ENCODE measurements at places on chromosomes 1 and 21. TPM values are rescaled to one million over a fixed set of nuclear protein-coding genes. Genes with fewer than 3 reads are reported as not detected.

Gene OR2L3
- not detected for total RNA-seq

Gene LENEP
- 0.66 TPM for total RNA-seq

Gene GPA33
- 0.20 TPM for total RNA-seq

Gene OR10J1
- total RNA-seq, result not detected

Gene ASTN1
- total RNA-seq, result not detected

Gene GALE
- 53.2 TPM for total RNA-seq

Gene CD1E
- not detected for total RNA-seq

Gene EPHA2
- total RNA-seq, result 0.16 TPM

Gene TNFRSF4
- total RNA-seq, result 166 TPM

Gene UMODL1
- 0.09 TPM for total RNA-seq

Gene HES3
- total RNA-seq, result not detected

- DNase-seq, result no peak
These were observed 78.3 kb downstream of the EIF4G3 start for GRCh38 chr1:21098186-21098915.

DNA sequence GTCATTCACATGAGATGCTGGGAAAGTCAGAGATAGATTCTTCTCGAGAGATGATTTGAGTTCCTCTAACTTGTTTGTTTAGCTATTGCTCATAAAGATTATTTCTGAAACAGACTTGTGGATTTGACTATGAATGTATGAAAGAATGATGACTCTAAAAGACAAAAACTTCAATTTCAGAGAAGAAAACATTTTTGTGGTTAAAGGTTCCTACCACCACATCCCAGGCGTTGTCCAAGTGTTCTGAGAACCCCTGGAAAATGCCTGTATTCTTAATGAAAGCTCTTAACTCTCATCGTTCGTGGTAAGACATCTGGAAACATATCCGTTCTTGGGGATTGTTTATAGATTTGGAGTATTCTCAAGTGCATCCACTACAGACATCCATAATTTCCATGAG lies 228.7 kb downstream of the BARHL2 start:
- no peak for DNase-seq

DNA sequence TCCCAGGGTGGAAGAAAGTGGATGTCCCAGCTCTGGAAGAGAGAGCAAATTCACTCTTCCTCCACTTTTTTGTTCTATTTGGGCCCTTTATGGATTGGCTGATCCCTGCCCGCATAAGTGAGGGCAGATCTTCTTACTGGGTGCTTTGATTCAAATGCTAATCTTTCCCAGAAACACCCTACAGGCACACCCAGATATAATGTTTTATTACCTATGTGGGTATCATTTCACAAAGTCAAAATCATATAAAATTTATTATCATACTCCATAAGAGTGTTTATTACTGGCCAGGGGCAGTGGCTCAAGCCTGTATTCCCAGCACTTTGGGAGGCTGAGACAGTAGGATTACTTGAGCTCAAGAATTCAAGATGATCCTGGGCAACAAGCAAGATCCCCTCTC lies 16.9 kb upstream of the PLA2G4A start:
- DNase-seq, result no peak

DNA sequence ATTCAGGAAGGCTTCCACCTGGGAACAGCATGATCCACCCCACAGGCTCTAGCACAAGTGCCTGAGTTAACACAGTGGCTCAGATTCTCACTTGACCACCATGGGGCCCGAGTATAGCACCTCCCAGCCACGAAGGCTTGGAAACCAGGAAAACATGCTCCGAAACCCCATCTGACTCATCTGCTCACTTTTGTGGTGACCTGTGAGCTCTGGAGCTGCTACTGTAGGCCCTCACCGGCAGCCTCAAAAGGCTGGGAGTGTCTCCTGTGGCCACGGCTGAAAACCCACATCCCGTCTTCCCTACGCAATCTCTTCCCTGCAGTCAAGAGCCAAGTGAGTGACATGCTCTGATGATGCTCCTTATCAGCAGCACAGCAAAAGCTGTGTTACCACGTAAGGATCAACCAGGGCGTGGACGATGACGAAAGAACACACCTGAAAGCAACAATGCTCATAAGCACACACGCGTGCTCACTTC lies 81.4 kb downstream of the TGFBR3 start:
- DNase-seq, result peak; percentile 76

DNA sequence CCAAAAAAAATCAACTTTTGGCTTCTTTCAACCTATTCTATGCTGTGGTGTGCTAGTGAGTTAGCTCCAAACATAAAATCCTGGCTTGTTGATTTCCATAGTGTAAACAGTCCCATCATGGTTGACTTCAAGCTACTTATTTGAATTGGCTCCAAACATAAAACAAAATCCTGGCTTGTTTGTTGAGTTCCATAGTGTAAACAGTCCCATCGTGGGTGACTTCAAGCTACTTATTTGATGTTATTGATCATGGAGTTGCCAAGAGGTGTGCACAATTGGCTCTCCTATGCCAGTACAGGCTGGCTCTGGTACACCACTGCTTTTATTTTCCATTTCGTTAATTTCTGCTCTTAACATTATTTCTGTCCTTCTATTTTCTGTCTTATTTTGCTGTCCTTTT lies 1.8 kb upstream of the COA6 start:
- no peak for DNase-seq

- DNase-seq, result no peak
These were observed 15.6 kb downstream of the SLC66A1 start for GRCh38 chr1:19327736-19328135.

- DNase-seq, result no peak
These were observed 19.9 kb upstream of the WDR26 start for GRCh38 chr1:224454402-224455055.

DNA sequence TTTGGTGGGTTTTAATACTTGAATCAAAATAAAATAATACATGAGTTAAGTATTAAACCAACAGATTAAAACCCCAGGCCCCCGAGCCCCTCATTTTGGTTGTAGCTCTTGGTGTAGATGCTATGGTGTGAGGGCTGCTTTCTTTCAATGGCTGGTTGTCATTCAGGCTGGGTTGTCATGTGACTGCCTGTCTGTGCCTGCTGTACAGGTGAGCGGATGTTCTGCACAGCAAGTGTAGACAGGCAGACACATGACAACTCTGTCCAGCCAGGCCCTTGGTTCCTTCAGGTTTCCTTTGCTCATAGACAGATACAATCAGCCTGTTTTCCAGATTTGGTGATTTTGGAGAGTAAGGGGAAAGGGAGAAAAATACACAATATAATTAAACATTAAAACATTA lies 281.9 kb upstream of the C1orf105 start:
- DNase-seq, result no peak

DNA sequence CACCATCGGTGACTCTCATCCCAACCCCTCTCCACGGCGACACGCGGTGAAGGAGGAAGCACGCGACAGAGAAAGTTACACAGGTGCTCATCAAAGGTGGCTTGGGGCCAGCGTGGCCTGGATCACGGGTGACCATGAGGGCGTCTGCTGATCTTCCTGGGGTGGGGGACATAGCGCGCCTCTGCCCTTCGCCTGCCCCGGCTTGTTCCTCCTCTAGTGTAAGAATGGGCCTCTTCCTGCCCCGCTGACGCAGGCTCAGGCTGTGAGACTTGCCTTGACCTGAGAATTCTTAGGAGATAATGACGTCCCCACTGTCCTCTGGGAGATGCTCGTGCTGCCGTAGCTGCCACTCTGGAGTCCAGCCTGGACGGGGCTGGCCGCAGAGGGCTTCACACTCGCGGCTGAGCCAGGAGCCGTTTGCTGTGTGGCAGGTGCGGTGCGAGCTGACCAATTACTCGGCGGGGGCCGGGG lies 39.0 kb upstream of the TMEM52 start:
- DNase-seq, result no peak

DNA sequence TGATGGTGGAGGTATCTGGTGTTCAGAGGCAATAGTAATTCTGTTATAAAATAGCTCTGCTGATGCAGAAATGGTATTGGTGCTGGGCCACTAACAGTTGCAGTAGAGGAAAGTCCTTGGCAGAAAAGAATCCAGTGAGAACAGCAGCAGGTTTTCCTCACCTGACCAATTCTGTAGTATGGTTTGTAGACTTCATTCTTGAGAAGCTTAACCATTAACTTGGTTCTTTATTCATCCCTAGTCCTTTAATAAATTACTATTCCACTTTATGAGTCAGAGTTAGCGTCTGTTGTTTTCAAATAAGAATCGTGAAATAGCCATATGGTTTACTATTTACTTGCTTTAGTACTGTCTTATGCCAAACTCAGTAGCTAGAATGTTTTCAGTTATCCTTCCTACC lies 128.5 kb upstream of the SERTAD4 start:
- no peak for DNase-seq

DNA sequence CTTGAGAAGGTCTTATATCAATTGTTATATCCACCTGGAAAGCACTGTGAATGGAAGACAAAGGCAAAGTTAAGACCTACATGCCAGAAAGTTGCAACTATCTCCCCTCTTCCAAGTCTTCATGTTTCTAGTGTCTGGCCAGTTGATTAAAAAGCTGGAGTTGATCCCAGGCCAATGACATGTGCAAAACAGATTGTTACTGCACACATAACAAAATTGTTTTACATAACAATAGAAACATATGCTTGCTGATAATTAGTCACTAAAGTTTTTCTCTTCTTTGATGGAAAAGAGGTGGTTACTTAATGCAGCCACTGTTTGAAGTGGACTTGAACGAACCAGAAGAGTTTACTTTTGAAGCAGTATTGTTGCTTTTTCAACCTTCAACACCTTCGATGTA lies 158.2 kb downstream of the TGFBR3 start:
- DNase-seq, result no peak

- DNase-seq, result no peak
These were observed 19.6 kb downstream of the ZNF362 start for GRCh38 chr1:33275706-33276572.

DNA sequence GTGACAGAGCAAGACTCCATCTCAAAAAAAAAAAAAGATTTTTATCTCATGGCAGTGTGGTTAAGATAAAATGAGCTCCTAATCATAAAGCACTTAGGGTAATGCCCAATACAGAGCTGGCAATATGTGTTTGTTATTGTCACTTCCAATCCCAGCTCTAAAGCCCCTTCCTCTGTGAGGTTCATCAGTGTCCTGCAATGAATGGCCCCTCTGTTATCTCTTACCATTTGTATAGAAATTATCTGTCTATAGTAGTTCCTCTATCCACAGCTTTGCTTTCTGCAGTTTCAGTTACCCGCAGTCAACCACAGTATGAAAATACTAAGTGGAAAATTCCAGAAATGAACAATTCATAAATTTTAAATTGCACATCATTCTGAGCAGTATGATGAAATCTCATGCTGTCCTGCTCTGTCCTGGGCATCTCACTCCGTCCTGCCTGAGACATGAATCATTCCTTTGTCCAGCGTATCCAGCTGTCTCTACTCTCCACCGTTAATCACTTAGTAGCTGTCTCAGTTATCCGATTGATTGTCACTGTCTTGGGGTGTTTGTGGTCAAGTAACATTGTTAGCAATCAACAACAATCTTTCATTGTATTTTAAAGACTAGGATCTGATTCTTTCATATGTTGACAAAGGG lies 50.2 kb upstream of the DNAH14 start:
- DNase-seq, result no peak

DNA sequence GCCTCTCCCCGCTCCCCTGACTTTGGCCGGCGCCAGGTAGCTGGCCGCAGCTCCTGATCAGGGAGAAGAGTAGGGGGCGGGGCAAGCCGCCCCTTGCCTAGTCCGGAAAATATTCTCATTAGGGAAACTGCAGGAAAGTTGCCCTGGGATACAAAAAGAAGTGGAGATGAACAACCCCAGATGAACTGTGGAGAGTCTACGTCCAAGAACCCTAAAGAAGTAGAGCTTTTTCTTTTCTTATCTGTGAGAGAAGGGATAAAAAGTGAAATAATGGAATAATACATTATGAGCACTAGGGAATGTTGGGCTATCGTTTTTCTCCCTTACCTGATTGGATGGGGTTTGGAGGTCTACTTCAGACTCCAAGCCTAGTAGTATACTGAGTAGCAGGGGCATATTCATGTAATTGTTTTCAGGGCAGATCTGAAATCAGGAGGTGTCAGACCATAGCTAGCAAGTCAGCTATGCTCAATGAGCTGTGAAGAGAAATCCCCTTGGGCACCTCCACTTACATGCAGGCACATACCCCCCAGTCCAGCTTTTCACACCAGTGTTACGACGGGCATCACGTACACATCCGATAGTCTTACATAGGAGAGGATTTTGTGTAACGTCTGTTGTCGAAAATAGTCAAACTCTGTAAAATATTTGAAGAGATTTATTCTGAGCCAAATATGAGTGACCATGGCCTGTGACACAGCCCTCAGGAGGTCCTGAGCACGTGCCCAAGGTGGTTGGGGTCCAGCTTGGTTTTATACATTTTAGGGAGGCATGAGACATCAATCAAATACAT lies 1.7 kb upstream of the DUSP10 start:
- no peak for DNase-seq

DNA sequence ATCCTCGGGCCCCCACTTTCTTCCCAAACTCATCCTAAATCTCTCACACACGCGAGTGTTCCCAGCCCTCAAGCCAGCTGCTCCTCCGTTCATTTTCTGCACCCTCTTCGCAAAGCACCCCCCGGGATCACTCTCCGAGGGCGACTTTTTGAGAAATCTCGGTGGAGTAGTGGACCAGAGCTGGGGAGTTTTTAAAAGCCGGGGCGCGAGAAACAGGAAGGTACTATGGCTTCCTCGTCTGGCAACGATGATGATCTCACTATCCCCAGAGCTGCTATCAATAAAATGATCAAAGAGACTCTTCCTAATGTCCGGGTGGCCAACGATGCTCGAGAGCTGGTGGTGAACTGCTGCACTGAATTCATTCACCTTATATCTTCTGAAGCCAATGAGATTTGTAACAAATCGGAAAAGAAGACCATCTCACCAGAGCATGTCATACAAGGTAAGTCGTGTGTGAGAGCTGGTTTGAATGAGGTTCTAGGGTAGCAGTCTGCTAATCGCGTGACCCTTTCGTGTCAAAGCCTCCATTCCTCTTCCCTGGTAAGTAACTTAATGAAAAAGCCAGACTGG lies 800 bp downstream of the DR1 start:
- peak; percentile 35 for DNase-seq

- no peak for DNase-seq
These were observed 302.3 kb downstream of the BACH1 start for GRCh38 chr21:29601047-29601446.

GRCh38 chr1:53372501-53372951 lies 44.7 kb upstream of the LRP8 start:
- no peak for DNase-seq

All from activated naive CD4-positive, alpha-beta T cell treated with anti-CD3 and anti-CD28 coated beads, Interleukin-2, amount 50 U/mL, for 72 hours (primary cell).